ENCODE measurements at places on chromosomes 4 and X.

DNA sequence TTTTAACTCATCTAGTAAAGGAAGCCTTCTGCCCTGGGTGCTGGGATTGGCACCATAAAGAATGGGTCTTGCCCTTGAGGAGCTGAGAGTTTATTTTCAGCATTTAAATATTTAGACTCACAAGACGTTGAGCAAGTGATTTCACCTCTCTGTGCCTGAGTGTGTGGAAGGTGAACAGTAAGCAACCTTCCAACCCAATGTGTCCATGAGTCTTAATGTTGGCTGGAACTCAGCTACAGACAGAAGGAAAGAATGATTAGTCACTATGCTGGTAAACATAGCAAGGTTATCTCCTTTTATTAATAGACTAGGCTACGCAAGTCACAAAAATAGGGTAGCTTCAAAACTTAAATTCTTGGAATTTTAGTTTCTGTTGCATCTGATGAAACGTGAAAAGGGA, 277.4 kb upstream of the GATB start:
- peak; percentile 74 for DNase-seq

DNA sequence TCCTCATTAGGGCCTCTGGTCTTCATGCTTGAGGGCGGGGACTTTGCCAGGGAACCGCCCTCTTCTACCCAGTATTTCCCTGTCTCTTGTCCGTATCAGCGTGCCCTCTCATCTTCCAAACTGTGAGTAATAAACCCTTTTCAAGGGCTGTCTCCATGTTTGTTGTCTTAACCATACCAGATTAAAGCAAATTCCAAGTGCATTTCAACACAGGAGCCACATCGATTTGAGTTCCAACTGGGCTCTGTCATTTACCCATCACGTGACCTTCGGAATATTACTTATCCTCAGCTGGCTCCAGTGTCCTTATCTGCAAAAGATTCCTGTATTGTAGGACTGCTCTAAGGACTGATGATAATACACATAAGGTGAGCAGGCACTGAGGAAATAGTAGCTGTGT, 6.4 kb upstream of the PHEX start:
- DNase-seq = no peak

GRCh38 chrX:121949041-121949760, 901.8 kb downstream of the GLUD2 start:
- DNase-seq = no peak

DNA sequence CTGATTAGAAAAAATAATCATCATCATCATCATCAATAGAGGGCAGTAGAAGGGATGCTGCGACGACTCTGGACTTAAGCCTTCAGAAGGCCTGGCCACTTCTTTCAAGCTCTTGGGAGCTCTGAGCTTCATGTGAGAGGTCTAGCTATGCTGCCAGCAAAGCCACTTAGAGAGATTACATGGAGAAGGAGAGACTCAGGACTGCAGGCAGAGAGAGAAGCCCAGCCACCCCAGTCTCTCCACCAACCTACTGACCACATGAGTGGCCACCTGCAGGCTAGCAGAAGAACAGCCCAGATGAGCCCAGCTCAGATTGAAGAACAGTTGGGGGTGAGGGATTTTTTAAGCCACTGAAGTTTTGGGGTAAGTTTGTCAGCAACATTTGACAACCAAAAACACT, 17.1 kb upstream of the TMEM150C start:
- no peak for DNase-seq

GRCh38 chr4:111269439-111269838, 646.6 kb upstream of the PITX2 start:
- DNase-seq = peak; percentile 5

DNA sequence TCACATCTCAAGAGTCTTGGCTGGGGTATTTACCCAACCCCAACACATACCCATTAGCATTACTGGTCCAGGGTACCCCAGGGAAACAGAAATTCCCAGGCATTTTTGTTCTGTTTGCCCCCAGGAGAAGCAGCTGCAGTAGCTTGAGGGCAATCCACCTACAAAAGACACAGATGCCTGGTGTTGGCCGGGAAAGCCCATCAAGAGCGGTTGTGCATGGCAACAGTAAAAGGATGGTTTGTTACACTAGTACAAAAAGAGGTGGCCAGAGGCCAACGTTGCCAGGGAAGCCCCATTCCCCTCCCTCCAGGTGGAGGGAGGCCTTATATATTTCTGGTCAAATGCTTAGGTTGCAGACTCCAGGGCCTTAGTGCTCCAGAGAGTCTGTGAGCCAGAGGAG, 637.8 kb downstream of the BCOR start:
- DNase-seq = no peak

- DNase-seq = peak; percentile 63
Measured at GRCh38 chr4:38980903-38981676, 51.1 kb downstream of the TMEM156 start.

DNA sequence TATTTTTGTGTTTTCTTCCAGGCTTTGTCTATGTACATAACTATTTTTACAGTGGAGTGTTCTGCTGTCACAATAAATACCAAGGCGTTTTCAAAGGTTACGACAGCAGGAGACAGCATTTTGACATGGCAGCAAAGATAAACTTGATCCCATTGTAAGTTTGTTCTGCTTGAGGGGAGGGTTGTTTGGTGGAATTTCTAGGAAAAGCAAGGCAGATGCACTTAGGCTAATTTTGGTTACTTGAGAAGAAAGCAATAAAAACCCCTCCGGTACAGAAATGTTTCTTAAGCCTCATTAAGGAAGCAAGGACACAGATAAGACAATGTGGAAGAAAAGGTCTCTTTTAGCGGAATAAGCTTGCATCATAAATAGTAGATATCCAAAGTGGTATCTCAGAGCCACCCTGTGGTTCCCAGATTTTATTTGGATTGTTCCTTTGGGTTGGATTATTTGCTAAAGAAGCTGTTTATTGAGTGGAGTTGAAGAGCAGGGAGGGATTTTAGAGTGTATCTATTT, 54.3 kb downstream of the CLCN5 start:
- no peak for DNase-seq

- DNase-seq = no peak
Measured at GRCh38 chr4:165364452-165365080, 14.2 kb upstream of the CPE start.

- no peak for DNase-seq
Measured at GRCh38 chr4:131584587-131584986, 1564.5 kb upstream of the PCDH10 start.

GRCh38 chr4:29311247-29311646, 1408.9 kb upstream of the PCDH7 start:
- peak; percentile 22 for DNase-seq

- DNase-seq = no peak
Measured at GRCh38 chrX:642436-643240, 12.0 kb downstream of the SHOX start.

DNA sequence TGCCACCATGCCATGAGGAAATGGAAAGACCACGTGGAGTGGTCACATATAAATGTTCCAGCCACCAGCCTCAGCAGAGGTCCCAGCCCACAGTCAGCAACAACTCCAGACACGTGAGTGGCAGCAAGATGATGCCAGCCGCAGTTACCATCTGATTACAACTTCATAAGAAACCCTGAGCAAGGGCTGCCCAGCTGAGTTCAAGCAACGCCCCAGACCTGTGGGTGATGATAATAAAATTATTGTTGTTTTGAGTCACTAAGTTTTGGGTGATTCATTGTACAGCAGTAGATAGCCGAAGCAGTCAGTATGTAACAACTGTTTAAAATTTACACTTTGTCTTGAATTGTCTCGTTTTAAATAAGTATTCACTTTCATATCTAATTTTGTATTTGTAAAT, 5.8 kb upstream of the CCNG2 start:
- peak; percentile 18 for DNase-seq

GRCh38 chr4:149932188-149932587, 116.5 kb upstream of the IQCM start:
- DNase-seq = no peak

DNA sequence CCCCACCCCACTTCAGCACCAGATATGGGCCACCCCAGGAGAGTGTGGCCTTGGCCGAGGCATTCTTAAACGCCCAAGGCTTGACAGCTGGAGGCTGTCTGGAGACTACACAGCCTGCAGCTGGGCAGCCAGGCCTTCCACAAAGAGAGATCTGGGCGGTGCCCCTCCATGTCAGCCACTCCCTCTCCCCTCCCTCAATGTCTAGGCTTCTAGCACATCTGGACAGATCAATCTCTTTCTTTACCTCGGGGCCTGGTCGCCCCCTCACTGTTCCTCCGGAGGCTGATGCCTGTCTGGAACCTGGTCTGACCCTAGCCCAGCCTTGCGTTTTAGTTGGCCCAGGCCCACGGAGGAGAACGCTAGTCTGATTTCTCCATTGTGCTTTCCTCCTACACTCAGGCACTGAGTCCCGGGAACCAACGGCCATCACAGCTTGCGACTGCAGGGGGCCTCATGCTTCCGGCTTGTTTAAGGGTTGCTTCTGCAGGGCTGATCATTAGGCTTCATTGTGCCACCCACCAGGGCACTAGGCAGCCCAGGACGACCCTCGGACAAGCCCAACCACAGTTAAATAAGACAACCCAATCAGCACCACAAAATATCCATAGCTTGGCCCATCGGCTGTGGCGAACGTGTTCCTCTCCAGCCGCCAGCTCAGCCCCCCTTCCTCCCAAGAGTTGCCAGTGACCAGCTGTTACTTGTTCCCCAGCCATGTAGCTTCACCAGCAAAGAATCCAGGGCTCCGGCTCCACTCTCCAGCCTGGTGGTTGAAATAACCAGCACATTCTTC, 200.6 kb downstream of the BCOR start:
- peak; percentile 25 for DNase-seq

- no peak for DNase-seq
Measured at GRCh38 chr4:41556526-41556925, 18.6 kb downstream of the LIMCH1 start.

- no peak for DNase-seq
Measured at GRCh38 chrX:106484233-106484632, 127.5 kb upstream of the RADX start.

DNA sequence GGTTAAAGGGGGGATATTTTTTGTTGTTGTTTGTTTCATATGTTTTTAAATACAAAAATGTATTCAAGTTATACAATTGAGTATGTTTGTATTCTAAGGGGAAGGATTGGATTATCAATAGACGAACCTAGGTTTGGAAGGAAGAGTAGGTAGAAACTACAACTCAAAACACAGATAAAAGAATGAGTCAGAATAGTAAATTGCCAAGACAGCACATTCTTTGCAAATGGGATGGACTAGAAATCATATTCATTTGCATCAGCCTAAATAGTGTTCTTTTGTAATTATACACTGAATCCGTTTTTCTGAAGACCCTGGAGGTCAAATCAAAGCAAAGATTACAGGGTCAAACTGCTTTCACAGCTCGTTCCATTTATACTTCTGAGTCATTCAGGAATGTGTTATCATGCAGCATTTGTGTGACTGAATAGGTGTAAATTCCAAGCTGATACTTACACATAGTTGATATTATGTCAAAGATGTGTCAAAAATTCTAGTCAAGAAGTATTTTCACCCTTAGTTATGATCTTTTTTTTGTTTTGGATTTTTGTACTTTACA, 273.3 kb upstream of the FAT4 start:
- DNase-seq = no peak

GRCh38 chrX:51098046-51098445, 187.5 kb downstream of the BMP15 start:
- no peak for DNase-seq

- no peak for DNase-seq
Measured at GRCh38 chrX:41522671-41523070, 75.5 kb downstream of the NYX start.

- peak; percentile 35 for DNase-seq
Measured at GRCh38 chr4:81351654-81352445, 119.9 kb downstream of the RASGEF1B start.

DNA sequence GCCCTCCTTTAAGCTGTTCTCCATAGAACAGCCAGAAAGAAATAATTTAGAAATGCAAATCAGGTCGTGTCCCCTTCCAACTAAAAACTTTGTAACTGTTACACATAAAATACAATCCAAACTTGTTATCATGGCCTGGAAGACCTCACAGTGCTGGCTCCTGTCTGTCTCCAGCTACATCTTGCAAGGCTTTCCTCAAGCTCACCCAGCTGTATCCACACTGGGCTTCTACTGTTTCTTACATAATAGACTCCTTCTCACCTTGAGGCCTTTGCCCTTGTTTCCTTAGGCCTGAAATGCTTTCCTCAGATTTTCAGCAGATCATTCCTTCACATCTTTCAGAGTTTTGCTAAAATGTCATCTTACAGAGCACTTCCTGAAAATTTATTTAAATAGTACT, 33.5 kb upstream of the USP53 start:
- DNase-seq = no peak

- DNase-seq = peak; percentile 83
Measured at GRCh38 chrX:103404231-103405008, 28.1 kb downstream of the BEX3 start.

- DNase-seq = peak; percentile 22
Measured at GRCh38 chr4:244471-244870, 60.8 kb downstream of the ZNF732 start.

DNA sequence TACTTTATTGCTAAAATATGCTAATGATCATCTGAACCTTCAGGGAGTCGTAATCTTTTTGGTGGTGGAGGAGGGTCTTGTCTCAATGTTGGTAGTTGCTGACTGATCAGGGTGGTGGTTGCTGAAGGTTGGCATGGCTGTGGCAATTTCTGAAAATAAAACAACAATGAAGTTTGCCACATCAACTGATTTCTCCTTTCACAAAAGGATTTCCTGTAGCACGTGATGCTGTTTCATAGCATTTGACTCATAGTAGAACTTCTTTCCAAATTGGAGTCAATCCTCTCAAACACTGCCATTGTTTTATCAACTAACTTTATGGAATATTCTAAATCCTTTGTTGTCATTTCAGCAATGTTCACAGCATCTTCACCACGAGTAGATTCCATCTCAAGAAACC, 19.3 kb downstream of the DDIT4L start:
- DNase-seq = no peak

GRCh38 chr4:157977086-157977485, 195.7 kb downstream of the GASK1B start:
- DNase-seq = no peak

- no peak for DNase-seq
Measured at GRCh38 chr4:20251031-20251795, 492 bp upstream of the SLIT2 start.

DNA sequence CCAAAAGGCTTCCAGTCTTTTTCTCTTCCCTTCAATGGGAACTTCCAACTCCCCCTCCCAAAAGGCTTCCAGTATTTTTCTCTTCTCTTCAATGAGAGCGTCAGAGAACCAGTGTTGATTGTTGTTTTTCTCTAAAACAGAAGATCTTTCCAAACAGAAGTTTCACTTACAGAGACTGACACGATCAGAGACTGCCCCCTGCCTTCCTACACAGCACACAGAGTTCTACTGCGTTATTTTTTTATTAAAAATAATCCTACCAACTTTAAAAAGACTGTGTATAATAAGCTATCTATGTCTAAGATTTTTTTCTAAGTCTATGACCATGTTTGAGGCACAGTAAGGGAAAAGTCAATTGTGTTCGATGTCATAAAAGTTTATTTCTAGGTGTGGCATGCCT, 3.5 kb upstream of the HTR2C start:
- no peak for DNase-seq

- DNase-seq = no peak
Measured at GRCh38 chr4:185896817-185897488, 85.0 kb upstream of the SORBS2 start.

- DNase-seq = no peak
Measured at GRCh38 chrX:1103360-1103759, 109.1 kb downstream of the CRLF2 start.
